Renal cortical epithelial cell (primary cell): ENCODE measurements at places on chromosomes 5 and 9. TPM values are rescaled to one million over a fixed set of nuclear protein-coding genes. Genes with fewer than 3 reads are reported as not detected.

DNA sequence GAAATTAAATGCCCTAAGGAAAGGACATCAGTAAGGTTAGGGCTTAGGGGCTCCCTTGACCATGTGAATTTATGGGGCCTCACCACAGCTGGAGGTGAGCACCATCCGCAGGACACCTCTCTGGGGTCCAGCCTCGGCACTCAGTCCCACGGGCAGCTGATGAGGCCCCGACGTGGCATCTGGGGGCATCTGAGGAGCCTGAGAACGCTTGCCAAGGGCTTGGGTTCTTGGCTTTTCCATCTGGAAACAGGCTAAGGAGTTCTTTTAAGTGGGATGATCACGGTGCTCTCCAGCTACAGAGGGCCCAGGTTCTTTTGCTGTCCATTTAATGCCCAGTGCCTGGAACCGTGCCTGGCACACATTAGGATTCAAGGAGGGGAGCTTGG is 3.6 kb downstream of the NKX2-5 start:
- no peak for DNase-seq

DNA sequence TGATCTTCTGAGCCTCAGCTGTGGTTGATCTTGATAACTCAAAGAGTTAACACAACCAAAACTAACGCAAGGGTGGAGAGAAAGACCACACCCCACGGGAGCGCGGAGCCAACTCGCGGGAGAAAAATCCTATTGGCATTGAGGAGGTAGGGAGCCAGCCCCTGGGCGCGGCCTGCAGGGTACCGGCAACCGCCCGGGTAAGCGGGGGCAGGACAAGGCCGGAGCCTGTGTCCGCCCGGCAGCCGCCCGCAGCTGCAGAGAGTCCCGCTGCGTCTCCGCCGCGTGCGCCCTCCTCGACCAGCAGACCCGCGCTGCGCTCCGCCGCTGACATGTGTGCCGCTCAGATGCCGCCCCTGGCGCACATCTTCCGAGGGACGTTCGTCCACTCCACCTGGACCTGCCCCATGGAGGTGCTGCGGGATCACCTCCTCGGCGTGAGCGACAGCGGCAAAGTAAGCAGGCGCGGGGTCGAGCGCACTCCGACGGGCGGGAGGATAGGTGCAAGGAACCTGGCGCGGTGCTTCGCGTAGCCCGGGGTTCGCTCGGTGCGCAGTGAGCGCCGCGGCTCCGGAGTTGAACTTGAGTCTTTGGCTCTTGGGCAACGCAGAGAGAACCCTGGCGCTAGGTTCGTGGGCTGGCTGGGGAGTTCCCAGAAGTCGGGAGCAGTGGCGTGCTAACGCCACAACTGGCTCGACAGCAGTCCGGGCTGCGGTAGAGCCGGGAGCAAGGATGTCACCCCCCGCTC is at the start of gene GDA:
TSS of gene GDA (plus strand) at position 210 of the 745 bp plus-strand sequence. CDS start at position 330, 120 bp downstream.
- peak; percentile 52 for DNase-seq

DNA sequence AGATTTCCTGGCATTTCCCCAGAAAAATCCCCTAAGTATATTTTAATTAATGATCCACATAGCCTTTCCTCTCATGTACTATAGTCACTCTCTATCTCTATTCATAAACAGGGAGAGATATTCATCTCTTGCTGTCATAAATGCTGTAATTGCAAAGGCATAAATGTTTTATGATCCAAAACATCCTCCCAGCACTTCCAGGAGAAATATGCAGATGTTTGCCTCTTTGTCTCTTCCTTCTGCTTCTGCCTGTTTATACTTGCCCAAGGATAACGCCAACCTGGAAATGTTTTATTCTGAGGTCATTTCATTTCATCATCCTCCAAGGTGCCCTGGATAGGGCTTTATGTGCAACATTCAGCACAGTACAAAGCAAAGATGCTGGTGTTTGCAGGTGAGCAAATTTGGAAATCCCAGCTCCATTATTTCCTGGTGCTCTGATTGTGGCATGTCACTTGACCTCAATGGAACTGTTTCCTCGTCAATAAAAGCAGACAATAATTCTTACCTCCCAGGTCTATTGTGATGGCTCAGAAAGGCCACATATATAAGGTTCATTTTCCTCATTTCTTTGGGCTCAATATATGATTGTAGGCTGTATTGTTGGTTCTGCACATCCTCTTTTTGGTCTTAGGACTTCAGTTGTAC is 6.9 kb downstream of the TNFSF15 start:
- no peak for DNase-seq

DNA sequence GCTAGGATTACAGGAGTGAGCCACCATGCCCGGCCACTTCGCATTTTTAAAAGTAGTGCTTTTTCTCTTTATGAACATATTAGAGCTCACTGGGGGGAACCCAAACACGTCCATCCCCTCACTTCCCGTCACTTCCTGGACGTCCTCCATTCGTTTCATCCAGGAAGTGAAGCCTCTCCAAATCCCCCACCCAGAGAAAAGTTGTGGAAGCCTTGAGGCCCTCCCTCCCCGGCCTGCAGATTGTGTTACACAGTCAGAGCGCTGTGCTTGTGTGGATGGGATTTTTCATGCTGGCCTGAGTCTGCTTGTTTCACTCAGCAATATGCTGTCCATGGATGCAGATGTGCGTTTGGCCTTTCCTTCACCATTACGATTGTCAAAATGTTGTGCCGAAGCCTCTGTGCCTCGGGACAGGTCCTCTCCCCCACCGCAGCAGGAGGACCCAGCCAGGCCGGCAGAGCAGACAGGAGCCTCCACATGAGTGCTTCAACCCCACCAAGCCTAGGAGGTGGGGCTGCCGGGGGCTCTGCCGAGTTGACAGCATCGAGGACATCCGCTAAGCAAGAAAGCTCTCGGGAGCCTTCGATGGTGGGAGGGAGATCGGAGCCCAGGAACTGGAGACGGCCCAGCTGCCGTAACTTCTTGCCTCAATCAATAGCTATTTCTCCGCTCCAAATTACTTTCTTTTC is 121.6 kb upstream of the PPP1R26 start:
- DNase-seq = no peak

GRCh38 chr9:99341686-99342085 is 119.6 kb downstream of the SEC61B start:
- no peak for DNase-seq

SCGB3A2 gene
- total RNA-seq = not detected in 2 replicates
